ENCODE measurements at places on chromosomes 13 and 19. TPM values are rescaled to one million over a fixed set of nuclear protein-coding genes. Genes with fewer than 3 reads are reported as not detected.

C2CD4C gene
- polyA plus RNA-seq: 0.87 TPM

DNA sequence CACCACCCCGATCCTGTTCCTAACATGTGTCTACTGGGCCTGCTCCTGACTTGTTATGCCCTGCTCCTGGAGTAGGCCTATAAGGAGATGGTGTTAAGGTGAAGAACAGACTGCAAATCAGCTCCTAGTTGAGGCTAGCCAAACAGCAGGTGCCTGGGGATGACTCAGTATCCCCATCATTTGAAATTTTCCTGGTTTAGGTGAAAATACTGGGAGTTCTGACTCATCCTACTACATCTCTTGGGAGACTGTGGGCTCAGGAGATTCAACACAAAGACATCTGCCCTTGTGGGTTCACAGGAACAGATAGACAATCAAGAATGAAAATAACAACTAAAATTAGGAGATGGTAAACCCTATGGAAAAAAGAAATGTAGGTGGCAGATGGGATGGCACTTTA is 41.2 kb downstream of the BRD4 start:
- no peak for DNase-seq

DNA sequence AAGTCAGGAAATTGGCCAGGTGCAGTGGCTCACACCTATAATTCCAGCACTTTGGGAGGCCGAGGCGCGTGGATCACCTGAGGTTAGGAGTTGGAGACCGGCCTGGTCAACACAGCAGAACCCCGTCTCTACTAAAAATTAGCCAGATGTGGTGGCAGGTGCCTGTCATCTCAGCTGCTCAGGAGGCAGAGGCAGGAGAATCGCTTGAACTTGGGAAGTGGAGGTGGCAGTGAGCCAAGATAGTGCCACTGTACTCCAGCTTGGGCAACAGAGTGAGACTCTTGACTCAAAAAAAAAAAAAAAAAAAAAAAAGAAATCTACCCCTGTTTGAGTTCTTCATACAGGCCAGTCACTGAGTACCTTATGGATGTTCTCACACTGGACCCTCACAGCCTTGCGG is 42.0 kb downstream of the SLC15A1 start:
- DNase-seq: no peak

DNA sequence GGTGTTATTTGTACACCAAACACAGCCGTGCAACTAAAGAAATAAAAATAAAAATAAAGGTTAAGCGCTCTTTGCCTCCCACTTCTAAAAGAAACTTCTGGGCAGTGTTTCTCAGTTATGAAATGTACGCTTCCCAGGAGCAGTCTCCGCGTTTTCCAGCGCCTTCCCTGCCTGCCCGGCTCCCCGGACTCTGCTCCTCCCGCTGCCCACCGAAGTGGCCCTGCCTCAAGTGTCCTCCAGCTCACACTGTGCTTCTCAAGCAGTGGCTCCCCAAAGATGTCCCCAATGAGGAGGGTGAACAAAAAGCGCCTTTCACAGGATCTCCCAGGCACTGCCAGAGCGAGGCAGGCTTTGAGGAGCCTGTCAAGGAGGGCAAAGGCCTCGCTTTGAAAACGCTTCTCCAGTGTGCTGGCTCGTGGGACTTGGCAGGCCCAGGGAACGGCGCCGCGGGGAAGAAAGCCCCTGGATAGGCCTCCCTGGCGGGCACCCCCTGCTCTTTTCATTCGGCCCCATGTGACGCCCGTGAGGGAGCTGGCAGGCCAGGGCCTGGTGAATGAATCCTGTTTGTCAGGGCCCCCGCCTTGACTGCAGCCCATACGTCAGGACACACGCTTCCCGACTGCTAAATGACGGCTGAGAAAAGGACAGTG is 187.1 kb downstream of the FOXO1 start:
- no peak for DNase-seq
